ENCODE measurements at places on chromosomes 7 and 10.
A peak's percentile ranks its signal among the peaks of the same experiment; 100 is the strongest.

DNA sequence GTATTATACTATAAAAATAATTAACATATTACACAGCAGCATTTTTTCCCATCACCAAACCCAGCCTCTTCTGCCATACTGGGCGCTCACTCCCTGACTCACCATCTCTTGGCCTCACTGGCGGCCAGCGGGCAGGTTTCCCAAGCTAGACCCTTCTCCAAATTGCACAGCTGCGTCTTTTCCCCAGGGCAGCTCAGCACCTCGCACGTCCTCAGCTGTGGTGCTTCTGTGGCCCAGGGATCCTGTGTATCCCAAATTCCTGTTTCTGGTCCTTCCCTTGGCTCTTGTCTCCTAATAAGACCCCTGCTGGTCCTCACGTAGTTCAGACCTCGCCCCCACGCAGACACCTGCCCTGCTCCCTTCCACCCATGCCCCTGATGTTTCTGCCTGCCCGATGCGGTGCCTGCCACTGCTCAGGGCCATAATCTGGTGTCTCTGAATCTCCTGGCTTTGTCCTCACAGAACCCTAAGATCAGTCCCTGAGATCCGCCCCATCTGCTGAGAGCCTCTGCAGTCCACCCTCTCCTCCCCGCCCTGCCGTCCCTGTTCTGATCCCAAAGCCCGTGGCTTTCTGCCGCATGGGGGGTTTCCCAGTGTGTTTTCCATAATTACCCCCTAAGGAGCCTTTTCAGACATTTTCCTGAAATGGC lies 290.1 kb downstream of the TCERG1L start:
- no peaks in the 10 kb centered on the region for H3K36me3 ChIP-seq
- H3K4me1 ChIP-seq = no peaks in the 10 kb centered on the region
- no peak for DNase-seq
- no peak overlapping the region for H3K4me3 ChIP-seq
- no peak overlapping the region for H3K27ac ChIP-seq
- H3K27me3 ChIP-seq = peaks cover 2% of the 10 kb centered on the region

- peaks cover 9% of the 10 kb centered on the region for H3K27me3 ChIP-seq
- no peaks in the 10 kb centered on the region for H3K36me3 ChIP-seq
- peaks cover 47% of the 10 kb centered on the region for H3K4me1 ChIP-seq
- H3K4me3 ChIP-seq = no peak overlapping the region
Observed at GRCh38 chr10:110442746-110443145, 55.0 kb upstream of the DUSP5 start.

- H3K4me3 ChIP-seq = peak overlapping the region; percentile 92
- H3K36me3 ChIP-seq = peaks cover 22% of the 10 kb centered on the region
- peaks cover 31% of the 10 kb centered on the region for H3K27me3 ChIP-seq
- peak overlapping the region; percentile 94 for H3K27ac ChIP-seq
- peak; percentile 37 for DNase-seq
Observed at GRCh38 chr7:4683884-4684565, 1.9 kb downstream of the FOXK1 start.

DNA sequence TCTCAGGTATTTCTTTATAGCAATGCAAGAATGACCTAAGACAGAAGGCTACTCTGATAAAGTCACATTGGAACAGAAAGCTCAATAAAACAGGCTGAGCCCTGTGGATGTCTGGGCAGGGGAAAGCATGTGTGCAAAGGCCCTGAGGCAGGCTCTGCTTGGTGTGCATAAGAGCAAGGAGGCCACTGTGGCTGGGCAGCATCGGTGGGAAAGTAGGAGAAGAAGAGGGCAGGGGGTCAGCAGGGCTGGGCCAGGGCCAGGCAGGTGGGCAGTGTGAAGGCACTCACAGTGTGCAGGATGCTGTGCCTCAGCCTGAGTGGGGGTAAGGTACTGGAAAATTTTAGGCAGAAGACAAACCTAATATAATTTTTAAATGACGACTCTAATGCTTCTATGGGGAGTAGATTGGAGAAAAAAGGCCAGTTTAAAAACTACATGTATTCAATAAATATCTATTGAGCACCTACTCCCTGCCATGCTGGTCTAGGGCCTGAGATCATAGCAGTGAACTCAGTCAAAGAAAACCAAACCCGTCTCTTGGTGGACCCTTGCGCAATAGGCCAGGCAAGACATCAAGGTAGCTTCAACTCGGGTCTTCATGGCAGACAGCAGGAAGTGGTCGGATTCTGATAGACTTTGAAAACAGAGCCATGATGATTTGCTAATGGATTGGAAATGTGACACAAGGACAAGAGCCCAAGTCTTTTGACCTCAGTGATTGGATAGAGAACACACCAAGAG lies 572.3 kb downstream of the TCERG1L start:
- H3K27me3 ChIP-seq = peaks cover 32% of the 10 kb centered on the region
- no peak overlapping the region for H3K27ac ChIP-seq
- H3K4me1 ChIP-seq = peaks cover 2% of the 10 kb centered on the region
- no peak overlapping the region for H3K4me3 ChIP-seq

DNA sequence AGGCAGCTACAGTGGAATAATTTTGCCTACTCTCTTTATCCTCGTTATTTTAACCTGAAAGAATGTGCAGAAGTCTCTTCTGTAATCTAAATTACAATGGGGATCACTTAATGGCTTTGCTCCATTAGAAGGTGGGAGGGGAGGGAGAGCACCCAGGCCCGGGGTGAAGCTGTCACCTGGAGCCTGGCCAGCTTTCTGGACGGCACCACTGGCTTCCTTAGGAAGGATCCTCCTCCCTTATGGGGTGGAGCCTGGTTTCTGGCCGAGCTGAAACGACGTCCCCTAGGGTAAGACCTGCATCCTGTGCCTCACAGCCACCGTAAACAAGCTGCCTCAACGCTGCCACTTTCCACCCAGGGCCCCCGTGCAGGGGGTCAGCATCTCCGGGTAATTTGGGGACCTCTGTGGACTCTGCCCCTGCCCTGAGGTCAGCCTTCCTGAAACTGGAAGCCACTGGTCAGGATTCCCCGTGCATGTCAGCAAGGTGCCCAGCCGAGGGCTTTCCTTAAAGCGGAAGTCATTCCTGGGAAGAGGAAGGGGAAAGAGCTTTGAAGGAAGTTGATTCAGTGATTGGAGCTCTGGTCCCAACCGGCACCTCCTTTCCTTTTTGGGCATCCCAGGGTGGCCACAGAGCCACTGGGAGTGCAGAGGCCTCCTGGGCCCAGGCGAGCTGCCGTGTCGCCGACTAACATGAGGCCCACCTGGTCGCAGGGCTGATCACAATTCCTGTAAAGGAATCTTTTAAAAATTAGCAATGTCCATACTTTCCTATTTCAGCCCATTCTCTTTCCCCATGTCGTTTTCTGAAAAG lies 569.1 kb downstream of the DNAJB6 start:
- peaks cover 36% of the 10 kb centered on the region for H3K4me1 ChIP-seq
- H3K36me3 ChIP-seq = no peaks in the 10 kb centered on the region
- DNase-seq = no peak
- H3K27me3 ChIP-seq = peaks cover 2% of the 10 kb centered on the region

GRCh38 chr10:122461367-122461728 lies at the start of gene HTRA1:
Gene HTRA1 (plus strand): TSS chr10:122461553. CDS start chr10:122461653, 100 bp downstream.
- peaks cover 21% of the 10 kb centered on the region for H3K4me1 ChIP-seq
- peak within 1 kb of the TSS; percentile 83 for H3K4me3 ChIP-seq
- H3K36me3 ChIP-seq = no peaks in the 10 kb centered on the region
- DNase-seq = peak; percentile 83
- H3K27ac ChIP-seq = no peak within 1 kb of the TSS

DNA sequence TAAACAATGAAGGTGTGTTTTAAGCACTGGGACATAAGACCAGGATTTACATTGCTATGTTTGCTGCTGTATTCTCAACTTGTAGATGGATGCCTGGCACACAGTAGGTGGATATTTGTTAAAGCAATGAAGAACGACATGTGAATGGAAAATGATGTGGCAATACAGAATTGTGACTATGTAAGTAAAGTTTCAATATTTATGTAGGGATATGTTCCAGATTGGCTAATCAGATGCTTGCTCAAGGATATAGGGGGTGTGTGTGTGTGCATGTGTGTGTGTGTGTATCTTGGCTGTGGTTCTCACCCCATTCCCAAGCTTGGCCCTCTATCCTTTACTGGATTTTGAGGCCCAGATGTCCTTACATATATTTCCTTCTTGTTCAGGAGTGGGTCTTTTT lies 42.7 kb upstream of the LAMB1 start:
- H3K4me3 ChIP-seq = no peak overlapping the region
- no peaks in the 10 kb centered on the region for H3K4me1 ChIP-seq
- H3K27ac ChIP-seq = no peak overlapping the region
- H3K36me3 ChIP-seq = no peaks in the 10 kb centered on the region
- DNase-seq = no peak

Measured in nephron progenitor cell (in vitro differentiated cells).